NCI-H1105 treated with DMSO at 0.1 percent for 48 hours (cell line): ENCODE measurements at places on chromosomes 16 and 17.

DNA sequence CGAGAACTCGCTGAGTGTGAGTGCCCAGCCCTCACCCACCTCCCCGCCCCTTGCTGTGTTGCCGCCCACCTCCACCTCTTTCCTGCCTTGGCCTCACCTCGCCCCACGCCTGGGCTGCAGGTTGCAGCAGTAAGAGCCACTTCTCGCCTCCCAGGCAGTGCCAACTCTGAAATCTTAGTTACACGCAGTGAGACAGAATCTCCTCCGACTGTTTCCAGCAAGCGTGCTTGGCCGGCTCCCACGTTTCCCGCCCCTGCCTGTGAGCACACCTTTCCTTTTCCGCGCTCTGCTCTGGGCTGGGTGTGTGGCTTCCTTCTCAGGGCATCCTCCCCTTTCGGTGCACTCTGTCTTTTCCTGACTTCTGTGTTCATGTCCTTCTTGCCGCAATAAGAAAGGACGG, 5.7 kb downstream of the ENGASE start:
- no peak for DNase-seq

GRCh38 chr17:28573040-28573380, 1.7 kb upstream of the PIGS start:
- DNase-seq, result no peak

DNA sequence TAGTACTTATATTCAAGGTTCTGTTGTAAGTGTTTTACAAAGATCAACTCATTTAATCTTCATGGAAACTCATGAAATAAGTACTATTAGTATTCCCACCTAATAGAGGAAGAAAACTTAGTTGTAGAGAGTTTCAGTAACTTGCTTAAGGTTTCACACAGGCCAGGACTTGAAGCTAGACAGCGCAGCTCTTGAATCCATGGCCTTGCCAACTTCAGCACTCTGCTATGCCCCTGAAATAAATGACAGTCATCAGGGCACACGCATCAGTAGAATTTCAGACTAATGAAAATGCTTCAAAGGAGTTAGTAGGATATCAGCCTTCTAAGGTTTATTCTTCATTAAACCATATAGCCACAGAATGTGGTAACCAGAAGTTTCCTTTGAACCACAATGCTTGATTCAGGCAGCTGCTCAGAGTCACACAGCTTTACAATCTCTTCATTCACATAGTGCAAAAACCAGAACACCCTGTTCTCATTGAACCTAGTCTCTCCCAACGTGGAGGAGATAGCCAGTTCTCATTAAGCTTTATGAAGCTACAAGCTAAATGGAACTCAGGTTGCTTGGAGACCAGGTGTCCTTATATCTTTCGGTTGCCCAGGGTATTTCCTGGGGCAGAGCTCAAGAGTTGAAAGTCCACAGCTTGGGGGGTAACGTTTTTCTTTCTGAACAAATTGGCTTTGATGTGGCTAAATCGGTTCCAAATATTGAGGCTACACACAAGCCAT, 39.7 kb downstream of the KCNJ2 start:
- DNase-seq, result no peak

DNA sequence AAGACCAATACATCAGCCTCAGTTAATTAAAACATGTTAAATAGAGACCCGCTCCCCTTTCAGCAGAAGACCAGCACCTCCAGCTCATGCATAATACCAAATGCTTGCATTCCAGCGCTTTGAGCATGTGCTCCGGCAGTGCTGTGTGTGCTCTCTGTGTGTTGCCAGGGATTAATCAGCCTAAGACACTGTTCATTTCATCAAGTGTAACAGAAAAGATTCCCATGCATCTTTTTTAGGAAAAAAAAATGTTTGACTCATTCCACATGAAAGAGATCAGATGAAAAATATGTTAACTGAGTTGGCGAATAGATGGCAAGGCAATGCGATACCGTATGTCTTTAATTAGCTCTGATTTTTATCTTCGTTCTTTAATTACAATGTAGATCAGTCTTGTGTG, 187.6 kb downstream of the RPTOR start:
- DNase-seq, result no peak

DNA sequence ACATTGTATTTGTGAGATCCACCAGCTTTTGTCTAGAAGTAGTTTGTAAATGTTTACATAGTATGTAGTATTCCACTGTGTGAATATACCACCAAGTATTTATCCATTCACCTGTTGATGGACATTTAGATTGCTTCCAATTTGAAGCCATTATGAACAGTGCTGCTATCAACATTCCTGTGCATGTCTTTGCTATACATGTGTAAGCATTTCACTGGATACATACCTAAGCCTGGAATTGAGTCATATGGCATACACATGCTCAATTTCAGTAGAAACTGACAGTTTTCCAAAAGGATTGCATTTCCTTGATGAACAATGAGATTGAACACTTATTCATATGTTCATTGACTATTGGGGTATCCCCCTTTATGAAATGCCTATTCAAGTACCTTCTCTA, 540.6 kb upstream of the SOX9 start:
- DNase-seq, result no peak

GRCh38 chr17:1180958-1181752, 1.4 kb upstream of the ABR start:
- DNase-seq, result no peak

DNA sequence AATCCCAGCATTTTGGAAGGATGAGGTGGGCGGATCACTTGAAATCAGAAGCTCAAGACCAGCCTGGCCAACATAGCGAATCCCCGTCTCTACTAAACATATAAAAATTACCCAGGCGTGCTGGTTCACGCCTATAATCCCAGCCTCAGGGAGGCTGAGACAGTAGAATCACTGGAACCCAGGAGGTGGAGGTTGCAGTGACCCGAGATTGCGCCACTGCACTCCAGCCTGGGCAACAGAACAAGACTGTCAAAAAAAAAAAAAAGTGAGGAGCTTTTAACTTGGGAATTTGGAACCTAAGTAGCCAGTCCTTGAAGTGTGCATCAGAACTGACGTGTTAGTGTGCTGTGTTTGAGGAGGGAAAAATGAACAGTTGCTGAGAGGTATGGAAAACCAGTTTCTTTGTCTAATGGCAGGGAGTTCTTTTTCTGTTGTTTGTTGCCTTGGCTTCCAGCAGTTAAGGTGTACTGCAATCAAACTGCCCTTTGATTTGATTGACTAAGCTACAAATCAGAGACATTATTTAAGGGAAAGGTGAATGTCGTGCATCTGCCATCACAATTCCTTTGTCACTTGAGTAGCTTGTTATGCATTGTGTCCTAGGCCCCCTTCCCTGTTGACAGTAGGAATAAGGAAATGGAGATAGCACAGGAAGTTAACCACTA, 8.6 kb upstream of the DUSP14 start:
- DNase-seq, result no peak

GRCh38 chr17:80588702-80589383, 44.2 kb downstream of the RPTOR start:
- DNase-seq, result no peak

GRCh38 chr16:6725634-6726331, 606.9 kb upstream of the RBFOX1 start:
- DNase-seq, result no peak

- DNase-seq, result no peak
These were observed 2.0 kb downstream of the SLC13A5 start for GRCh38 chr17:6711081-6711674.

GRCh38 chr17:49055181-49055927, 58.2 kb downstream of the IGF2BP1 start:
- DNase-seq, result no peak

- no peak for DNase-seq
These were observed 204.1 kb downstream of the CCDC182 start for GRCh38 chr17:57541049-57541448.

DNA sequence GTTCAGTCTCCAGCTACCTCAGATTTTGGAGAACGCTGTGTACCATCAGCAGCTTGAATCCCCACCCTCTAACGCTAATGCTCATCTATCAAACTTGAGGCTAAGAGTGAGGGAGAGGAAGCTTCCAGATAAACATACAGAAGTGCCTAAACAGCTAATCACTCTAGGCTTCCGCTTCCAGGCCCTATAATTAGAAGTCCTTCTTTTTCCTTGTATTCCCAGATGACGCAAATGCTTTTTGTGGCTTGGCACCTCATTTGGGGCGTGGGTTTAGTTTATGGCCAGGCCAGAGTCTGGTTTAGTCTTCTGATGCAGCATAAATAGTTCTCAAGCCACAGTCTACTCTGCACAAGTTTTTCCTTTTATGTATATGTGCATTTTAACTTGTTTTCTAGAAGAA, 263.4 kb downstream of the BCAS3 start:
- no peak for DNase-seq

DNA sequence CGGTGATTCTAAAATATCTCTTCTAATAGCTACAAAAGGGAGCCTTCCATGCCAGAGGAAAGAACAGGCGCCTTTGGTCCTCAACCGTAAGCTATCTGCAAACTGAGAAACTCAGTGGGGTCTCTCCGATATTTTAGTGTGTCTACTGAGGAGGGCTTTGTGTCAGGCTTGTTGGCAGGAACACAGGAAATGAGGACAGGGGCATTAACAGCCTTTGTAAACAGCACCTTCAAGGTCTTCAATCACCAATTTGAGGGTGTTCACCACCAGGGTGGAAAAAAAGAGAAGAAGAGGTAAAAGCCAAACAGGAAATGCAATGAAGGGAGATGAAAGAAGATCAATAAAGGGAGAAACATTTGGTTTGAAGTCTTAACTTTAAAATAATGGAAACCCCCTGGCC, 580.1 kb upstream of the SALL1 start:
- no peak for DNase-seq

DNA sequence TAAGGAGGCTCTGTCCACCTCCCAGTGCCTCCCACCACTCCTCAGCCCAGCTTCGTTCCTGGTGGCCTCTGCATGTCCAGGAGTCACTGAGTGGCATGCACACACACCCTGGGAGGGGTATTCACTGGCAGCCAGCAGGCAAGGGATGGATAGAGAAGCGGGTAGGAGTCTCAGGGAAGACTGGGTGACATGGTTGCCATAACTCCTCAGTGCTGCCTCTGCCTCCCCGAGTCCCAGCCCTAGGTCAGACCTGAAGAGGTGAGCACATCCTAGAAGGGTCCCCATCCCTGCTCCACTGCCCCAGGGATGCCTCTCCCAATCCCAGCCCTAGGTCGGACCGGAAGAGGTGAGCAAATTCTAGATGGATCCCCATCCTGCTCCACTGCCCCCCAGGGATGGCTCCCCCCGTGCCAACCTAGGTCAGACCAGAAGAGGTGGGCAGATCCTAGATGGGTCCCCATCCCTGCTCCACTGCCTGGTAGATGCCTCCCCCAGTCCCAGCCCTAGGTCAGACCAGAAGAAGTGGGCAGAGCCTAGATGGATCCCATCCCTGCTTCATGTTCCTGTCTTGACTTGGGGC, 197.0 kb downstream of the IRF8 start:
- DNase-seq, result no peak

DNA sequence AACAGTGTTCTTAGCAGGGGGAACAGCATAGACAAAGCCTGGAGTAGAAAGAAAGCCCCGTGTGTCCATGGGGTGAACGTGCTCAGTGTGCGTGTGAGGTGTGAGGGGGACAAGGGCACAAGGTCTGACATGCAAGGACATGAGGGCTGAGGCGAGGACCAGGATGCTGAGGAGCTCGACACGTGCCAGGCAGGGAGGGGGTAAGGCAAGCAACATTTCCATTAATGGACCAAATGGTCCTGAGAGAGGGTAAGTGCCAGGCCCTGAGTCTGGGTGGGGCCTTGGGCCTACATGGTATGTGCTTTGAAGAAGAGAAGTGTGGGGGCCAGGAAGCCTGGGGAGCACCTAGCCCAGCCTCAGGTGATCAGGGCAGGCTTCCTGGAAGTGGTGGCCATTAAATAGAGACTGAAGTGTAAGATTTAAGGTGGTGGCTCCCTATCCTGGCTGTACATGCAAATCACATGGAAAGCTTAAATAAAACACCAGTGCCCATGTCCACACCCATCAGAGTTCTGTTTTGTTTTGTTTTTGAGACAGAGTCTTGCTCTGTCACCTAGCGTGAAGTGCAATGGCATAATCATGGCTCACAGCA, 29.3 kb downstream of the ADCY7 start:
- DNase-seq, result no peak

DNA sequence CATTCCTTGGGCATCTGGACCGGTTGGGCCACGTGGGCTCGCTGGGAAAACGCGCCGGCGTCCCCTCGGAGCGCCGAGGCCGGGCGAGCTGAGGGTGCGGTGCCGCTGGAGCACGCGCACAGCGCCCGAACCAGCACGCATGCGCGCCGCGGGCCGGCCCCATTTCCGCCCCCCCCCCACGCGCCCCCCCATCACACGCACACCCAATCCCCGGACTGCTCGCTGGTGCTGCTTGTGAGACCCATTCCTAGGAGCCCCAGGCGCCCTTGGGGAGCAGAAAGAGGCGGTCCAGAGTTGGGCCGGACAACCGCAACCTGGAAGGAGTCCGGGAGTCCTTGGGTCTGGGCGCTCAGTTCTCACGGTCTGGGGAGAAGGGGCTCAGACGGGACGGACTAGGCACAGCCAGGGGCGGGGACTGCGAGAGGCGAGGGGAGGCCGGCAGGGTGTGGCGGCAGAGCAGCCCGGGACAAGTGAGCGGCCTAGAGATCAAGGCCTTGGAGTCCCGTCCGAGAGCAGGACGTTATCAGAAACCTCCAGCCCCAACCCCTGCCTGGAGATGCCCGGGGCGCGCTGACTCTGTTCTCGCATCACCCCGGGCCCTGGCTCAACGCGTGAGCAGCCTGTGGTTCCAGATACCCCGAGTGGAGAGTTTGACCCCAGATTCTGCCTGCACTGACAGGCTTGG, 6.0 kb upstream of the CBX8 start:
- DNase-seq, result no peak

DNA sequence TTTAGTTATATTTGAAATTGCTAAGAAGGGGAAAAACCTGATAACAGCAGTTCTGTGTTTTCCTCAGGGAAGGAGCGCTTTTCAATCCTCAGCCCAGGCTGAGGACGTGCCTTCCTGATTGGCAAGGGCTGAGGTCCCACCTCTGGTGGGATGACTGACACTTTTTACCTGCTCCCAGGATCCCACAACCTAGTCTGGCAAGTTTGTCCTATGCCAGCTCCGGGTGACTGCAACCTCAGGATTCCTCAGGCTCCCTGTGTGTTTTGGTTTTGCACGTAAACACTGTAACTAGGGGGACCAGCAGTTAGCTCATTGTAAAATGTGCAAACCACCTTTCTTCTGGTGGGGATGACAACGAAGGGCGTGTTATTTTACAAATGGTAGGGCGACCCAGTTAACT, 7.5 kb downstream of the MARCHF10 start:
- no peak for DNase-seq

GRCh38 chr17:67414559-67414958, 37.5 kb downstream of the PITPNC1 start:
- DNase-seq, result no peak
